COLO829 (cell line): ENCODE measurements at places on chromosomes 6 and 20.

DNA sequence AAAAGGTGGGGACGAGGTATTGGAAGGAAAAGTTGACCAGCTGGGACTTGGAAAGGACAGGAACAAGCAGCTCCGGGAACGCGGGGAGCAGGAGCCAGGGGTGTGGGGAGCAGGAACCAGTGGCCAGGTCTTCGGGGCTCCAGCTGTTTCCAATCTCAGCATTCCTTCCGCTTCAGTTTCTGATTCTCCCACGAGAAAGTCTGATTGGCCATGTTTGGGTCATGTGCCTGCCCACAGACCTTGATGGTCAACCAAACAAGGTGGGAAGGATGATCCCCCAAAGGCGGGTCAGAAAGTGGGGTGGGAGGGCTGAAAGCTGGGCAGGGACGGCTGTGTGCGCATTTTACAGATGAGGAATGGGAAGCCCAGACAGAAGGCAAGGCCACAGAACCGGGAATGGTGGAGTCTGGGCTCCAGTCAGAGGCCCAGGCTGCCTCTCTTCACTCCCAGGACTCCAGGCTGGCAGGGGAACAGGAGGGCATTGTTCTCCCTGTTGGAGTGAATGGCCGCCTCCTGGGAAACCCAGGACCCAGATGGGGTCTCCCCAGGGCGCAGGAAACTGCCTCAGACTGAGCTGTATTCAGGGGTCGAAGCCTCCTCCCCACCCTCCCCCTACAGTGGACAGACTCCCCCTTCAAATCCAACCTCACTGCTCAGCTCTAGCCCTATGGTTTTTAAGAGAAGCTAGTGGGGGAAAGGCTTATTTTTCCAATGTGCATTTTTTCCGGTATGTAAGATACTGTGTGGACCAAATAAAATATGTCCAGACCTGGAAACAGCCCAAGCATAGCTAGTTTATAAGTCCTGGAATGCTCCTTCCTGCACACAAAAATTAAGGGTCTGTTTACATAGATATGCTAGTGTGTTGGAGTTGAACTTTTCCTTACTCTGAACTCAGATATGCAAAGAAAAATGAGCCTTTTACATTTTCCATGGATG, 12.2 kb upstream of the PTGIS start:
- DNase-seq: peak; percentile 70

GRCh38 chr6:21715180-21715579, 121.6 kb downstream of the SOX4 start:
- DNase-seq: no peak

DNA sequence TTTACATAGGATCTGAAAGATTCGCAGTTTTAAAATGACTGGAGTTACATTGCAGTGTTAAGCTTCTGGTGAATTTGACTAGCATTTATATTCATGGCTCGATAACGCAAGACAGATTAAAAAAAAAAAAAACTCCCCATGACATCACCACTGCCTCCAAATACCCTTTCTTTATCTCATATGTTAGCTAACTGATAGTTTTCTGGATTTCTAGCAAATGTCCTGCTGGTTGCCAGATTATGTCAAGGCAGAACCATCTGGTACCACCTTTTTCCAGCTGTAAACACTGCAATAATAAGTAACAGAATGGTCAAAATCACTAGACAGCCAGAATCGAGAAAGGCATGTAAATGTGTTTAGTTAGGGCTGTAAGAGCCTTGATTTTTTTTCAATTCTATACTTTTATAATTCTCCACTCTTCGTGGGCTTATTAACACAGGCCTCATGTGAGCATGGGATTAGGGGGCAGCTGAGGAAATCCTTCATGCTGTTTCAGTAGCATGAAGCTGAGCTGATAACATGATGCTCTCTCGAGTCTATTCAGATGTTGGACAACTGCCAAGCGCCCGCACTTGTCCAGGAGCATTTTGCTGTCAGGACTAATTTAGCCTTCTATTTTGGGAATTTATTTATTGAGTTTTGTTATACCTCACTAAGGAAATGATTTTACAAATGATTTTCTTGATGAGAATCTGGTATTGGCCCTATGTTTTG, 166.0 kb upstream of the SCGN start:
- no peak for DNase-seq

- DNase-seq: peak; percentile 73
Measured at GRCh38 chr6:165184192-165184979, 125.0 kb downstream of the C6orf118 start.

- DNase-seq: no peak
Measured at GRCh38 chr20:63568170-63568981, 5.7 kb downstream of the HELZ2 start.

GRCh38 chr6:122052346-122052900, 347.0 kb upstream of the HSF2 start:
- DNase-seq: no peak

DNA sequence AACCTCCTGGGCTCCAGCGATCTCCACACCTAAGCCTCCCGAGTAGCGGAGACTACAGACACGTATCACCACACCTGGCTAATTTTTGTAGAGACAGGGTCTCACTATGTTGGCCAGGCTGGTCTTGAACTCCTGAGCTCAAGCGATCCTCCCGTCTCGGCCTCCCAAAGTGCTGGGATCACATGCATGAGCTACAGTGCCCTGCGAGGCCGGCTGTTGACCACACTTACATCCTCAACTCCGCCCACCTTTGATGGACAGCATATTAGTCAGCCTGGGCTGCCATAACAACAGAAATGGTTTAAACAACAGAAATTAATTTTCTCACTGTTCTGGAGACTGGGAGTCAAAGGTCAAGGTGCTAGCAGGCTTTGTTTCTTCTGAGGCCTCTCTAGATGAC, 107.7 kb downstream of the JPH2 start:
- DNase-seq: no peak
